CD4-positive, alpha-beta T cell treated with Interleukin-2 at 100 ng/mL for 4 hours (primary cell): ENCODE measurements at places on chromosomes 12 and 14.

DNA sequence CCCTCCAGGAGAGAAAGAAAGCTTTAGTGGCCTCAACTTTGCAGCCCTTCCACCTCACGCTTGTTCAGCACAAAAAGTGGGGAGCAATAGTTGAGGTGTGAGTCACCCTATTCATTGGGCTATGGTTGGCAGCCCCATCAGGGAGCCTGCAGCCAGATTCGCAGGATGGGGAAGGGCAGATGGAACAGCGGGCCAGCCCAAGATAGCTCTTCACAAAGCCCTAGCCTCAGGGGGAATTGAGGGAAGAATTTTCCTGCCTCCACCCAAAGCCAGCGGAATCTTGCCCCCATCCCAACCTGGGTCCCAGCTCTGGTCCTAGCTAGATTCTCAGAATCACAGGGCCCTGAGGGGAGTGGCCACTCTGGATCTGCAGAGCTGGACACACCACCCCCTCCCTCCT, 3.6 kb upstream of the KRT5 start:
- no peak for DNase-seq

DNA sequence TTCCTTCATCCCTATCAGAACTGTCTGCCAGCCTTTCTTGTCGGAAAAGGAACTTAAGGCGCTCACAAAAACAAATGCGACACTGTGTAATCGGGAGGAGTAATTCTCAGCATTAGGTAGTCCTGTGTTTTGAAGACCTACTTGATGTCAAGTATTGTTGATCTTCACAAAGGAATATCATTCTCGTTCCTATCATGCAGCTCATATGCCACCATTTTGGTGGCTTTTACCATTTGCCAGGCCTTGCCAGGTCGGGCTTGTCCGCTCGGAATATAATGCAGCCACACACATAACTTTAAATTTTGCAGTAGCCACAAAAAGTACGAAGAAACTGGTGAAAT, 903 bp upstream of the PPP4R3A start:
- DNase-seq, result no peak

DNA sequence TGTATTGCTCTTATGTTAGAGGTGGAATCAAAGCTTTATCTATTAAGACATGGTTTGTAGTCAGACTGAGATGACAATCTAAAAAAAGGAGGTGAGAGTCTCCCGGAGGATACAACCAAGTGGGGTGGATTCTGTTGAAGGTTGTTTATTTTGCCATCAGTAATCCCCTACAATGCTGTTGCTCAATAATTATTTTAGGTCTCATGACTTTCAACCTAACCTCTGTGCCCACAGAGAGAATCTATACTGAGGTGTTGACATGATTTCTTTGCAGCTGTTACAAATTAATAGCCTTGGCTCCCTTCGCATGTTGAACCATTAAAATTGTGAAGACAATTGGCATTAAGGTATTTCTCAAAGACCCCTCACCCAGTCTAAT, 28.7 kb upstream of the FOS start:
- DNase-seq, result no peak

- DNase-seq, result no peak
Observed at GRCh38 chr12:101878243-101878821, 952 bp downstream of the DRAM1 start.

DNA sequence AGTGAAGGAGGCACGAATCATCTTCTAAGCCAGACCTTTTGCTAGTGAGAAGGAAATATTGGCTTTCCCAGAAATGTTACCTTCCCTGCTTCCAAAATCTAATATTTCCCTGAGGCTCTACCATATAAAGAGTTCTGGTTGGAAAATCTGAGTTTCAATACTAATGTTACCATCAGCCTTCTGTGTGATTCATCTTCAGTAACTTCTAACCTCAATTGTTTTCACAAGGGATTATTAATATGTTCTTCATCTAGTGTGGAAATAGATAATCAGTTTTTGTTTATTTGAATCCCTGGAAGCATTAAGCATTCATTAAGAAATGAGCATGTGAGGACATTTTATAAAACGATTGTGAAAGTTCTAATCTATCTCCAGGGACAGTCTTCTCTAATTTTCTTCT, 720.9 kb downstream of the AACS start:
- no peak for DNase-seq

- no peak for DNase-seq
Observed at GRCh38 chr12:117036547-117036946, 62.7 kb downstream of the TESC start.

- no peak for DNase-seq
Observed at GRCh38 chr12:112341046-112341825, 41.0 kb downstream of the HECTD4 start.
